Lung microvascular endothelial cell (primary cell): ENCODE measurements at places on chromosomes 7 and 10. TPM values are rescaled to one million over a fixed set of nuclear protein-coding genes. Genes with fewer than 3 reads are reported as not detected.
A peak's percentile ranks its signal among the peaks of the same experiment; 100 is the strongest.

The TMEM176A gene
- not detected in 2 replicates for total RNA-seq

The IRF5 gene
- total RNA-seq: under 0.01 TPM in 1 of 2 replicates, not detected in the other

The STK31 gene
- total RNA-seq: 0.20 and 0.22 TPM in 2 replicates

The HGF gene
- total RNA-seq: 0.20 and 0.22 TPM in 2 replicates

The ARID5B gene
- 7.8 and 16.1 TPM in 2 replicates for total RNA-seq

The TAS2R4 gene
- total RNA-seq: 0.22 and 0.40 TPM in 2 replicates

The TFPI2 gene
- total RNA-seq: 72.1 and 139 TPM in 2 replicates

The FAM25A gene
- total RNA-seq: not detected in 2 replicates

The ELFN1 gene
- total RNA-seq: under 0.01 and 0.44 TPM in 2 replicates

The GFRA1 gene
- 5.7 and 18.5 TPM in 2 replicates for total RNA-seq

The KCND2 gene
- total RNA-seq: under 0.01 and 0.20 TPM in 2 replicates

The ASB10 gene
- total RNA-seq: not detected in 2 replicates

DNA sequence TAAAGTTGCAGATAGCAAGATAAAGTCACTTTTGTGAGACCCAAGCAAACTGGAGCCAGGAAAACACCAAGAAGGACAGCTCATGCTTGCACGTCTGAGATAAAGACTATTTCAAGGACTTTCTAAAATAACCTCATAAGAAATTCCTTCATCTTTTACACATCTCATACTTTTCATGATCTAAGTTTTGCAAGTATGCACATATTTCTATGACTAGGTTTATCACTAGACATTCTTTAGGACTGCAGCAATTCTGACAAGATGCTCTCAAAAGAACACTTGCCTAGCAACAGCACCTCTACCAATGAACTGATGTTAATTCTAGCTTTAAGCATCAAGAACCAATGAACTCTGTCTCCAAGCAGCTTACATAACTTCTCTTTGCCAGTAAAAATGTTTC, 457.6 kb downstream of the SEMA3D start:
- DNase-seq: no peak

- DNase-seq: peak; percentile 59
Measured at GRCh38 chr7:95772298-95772770, at the start of gene DYNC1I1. Gene DYNC1I1, plus strand, starts transcription at chr7:95772554. Its CDS starts 32,176 bp downstream, at chr7:95804730.

DNA sequence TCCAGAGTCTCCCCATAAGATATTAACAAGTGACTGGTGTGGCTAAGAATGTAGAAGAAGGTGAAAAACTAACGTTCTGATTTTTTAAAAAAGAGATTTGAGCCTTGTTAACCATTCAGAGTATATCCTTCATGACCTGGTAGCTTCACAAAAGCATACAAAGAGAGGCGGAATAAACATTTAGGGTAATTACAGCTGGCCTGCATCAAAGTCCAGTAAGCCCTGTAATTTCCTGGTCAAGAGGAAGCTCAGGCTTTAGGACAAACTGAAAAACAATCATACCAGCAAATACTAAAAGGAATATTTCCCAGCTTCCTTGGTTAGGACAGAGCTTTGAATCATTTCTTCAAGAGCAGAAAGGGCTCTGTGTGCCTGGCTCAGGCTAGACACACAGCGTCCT, 165.2 kb downstream of the COBL start:
- no peak for DNase-seq

DNA sequence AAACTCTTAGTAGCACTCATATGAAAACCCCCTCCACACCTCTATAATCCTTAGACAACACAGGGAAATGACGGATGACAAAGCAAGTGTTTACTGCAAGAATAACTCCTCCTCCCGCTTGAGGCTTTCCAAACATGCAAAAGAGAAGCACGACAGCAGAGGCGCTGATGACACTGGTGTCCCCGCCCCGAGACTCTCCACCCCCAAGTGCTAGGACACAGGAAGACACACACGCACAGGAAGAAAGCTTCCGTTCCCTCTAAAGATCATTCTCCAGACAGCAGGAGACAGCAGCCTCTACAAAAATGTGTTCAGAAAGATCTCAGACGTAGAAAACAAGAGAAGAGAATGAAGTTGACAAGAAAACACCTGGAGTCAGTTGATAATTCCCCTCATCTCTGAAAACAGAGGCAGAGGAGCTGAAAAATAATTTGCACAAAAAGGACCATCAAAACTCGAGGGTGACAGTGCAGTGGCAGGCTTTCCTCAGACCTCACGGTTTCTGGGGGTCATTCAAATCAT, 90.2 kb downstream of the DLG5 start:
- peak; percentile 76 for DNase-seq

GRCh38 chr7:106451171-106451570, 166.4 kb upstream of the NAMPT start:
- no peak for DNase-seq

DNA sequence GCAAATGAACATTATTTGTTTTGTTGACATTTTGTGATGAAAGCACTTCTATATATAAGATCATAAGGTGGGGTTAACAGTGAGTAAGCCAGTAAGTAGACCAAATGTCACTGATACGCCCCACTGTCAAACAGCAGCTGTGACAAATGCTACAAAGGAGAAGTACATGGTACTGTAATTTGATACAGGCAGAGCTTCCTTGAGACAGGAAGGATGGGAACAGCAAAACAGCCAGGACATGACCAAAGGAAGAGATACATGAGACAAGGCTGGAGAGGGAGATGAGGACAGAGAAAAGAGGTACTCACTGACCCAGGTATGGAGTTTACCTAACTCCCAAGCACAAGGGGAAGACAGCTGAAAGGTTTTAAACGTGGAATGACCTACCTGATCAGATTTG, 127.0 kb downstream of the SRPK2 start:
- peak; percentile 20 for DNase-seq

GRCh38 chr7:5559576-5560240, 136.1 kb upstream of the TNRC18 start:
- DNase-seq: no peak

DNA sequence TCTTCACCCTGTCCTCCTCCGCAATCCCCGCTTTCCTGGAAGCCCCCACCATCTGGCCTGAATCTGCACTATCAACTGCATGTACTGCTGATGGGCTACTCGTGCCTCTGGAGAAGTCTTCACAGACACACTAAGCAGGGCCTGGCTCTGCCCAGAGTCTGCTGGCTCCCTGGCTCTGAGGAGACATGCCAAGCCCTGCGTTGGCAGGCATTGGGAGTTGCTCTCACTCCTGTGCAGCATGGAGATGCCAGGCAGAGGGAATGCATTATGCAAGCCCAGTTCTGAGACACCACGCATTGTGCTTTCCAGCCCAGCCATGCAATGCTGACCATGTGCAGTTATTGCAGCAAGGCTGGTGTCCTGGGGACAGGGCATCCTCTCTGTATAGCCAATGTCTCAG, 314.6 kb downstream of the CXCL12 start:
- DNase-seq: no peak

DNA sequence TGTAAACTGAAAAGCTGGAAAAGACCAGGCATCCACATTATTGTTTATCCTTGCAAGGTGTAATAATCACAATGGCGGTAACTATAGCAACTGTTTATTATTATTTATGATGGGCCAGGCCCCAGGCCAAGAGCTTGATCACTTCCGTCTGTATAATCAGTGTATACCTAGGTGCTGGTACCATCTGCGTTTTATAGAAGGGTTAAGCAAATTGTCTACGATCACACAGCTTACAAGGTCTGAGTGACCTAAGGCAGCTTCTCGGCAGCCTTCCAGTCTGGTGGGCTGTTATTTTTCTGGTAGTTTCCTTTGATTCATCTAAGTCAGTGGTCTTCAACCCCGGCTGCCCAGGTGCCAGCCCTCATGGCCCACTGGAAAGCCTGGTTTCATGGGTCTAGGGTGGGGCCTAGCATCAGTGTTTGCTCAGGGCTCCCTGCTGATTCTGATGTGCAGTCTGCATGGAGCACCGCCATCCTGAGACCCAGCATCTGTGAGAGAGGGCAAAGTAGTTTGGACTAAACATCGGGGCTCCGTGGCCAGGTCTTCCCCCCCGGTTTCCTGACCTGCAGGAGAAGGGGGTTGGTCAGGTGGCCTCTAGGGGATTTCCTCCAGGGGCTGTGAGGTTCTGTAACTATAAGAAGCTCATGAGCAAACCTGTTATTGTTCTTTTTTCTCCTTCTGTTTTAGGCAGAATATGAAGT, 146.4 kb downstream of the RGS10 start:
- DNase-seq: no peak

- peak; percentile 57 for DNase-seq
Measured at GRCh38 chr10:99619090-99619800, 994 bp downstream of the SLC25A28 start.

DNA sequence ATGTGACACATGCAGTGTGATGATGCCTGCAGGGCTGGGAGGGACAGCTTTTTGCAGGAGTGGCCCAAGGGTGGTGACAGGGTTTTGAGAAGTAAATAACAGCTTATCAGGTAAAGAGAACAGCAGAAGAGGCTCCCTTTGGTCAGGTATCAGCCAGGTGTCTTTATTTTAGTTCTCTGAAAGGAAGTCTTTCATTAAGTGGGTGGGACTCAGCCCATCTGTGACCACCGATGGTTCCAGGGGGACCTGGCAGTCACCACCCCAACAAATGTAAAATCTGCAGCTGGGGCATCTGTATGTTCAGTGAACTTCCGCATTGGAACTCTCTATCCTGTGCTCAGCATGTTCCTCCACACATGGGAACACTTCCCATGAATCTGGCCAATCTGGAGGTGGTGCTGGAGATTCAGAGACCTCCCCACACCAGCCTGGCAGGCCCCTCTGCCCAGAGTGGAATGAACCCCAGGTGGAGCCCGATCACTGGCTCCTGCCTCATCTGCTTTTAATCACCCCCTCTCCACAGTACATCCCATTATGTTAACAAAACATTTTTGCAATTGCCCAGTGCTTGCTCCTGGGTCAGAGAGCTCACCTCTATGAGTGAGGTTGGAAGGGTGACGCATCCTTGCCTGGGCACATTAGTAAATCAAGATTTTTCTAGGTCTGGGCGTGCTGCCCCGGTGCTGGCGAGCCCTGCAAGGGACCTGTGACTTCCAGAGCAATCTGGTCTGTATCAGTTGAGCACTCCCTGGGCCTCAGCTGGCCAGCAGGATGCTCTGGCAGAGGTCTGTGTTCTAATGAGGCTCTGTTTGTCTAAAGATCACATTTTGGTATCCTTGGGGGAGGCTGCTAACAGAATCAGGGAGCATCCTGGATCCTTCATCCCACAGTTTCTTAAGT, 140.4 kb upstream of the GDF10 start:
- DNase-seq: no peak

- no peak for DNase-seq
Measured at GRCh38 chr7:7911369-7912123, 57.0 kb upstream of the GLCCI1 start.

GRCh38 chr7:82481499-82482097, 38.0 kb upstream of the CACNA2D1 start:
- peak; percentile 56 for DNase-seq

DNA sequence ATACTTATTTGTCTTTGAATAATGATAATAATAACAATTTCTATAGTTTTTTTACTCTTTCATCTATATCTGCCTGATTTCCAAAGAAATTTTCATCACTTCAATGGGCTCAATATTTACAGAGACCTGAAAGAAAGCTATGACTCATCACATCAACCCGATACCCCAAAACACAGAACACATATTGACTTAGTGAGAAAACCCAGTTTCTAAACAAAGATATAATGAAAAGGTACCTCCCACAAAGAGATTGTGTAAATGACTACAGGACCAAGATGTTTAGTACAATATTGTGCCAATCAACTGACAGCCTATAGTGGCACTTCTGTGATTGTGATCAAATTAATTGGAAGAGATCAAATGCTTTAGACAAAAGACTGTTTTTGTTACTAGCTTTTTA, 133.9 kb downstream of the PCDH15 start:
- no peak for DNase-seq

DNA sequence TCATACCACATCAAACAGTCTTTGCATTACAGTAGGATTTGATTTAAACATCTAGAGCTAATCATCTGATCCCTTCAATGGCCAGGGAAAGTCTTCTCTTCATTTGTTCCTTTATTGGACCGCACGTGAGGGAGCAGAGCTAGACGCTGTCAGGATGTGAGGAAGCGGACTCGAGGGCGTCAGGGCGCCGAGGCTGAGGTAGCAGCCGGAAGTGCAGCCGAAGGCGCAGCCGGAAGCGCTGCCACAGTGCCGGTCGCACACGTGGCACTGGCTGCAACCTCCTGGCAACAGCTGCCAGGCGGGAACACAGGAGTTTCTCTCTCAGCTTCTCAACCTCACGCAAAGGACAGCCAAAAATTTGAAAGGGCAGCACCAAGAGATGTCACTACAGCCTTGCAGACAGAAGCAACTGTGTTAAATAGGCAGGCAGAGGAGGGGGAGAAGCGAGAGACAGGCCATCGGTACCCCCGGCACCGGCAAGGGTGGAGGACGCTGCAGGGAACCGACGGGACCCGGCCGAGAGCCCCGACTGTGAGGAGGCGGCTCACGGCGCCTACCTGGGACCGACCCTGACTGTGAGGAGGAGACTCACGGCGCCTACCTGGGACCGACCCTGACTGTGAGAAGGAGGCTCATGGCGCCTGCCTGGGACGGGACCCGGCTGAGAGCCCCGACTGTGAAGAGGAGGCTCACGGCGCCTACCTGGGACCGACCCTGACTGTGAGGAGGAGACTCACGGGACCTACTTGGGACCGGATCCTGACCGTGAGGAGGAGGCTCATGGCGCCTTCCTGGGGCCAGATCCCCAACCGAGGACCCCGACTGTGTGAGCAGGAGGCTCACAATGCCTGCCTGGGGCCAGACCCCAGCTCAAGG, 32.3 kb downstream of the VIPR2 start:
- DNase-seq: no peak

GRCh38 chr10:72821606-72822005, 71.9 kb upstream of the OIT3 start:
- no peak for DNase-seq

GRCh38 chr10:61081301-61081700, 137.3 kb upstream of the RHOBTB1 start:
- no peak for DNase-seq

DNA sequence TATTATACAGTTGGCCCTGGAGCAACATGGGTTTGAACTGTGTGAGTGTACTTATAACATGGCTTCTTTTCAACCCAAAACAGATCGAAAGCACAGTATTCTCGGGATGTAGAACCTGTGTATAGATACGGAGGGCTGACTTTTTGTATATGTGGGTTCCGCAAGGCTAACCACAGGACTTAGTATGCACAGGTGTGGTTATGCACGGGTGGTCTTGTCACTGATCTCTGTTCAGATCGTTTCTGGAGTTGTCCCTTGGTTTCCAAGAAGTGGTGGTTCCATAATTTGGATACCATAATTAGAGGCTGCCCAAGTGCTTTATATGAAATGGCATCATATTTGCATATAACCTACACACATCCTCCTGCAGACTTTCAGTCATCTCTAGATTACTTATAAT, 10.9 kb upstream of the BHLHA15 start:
- no peak for DNase-seq

DNA sequence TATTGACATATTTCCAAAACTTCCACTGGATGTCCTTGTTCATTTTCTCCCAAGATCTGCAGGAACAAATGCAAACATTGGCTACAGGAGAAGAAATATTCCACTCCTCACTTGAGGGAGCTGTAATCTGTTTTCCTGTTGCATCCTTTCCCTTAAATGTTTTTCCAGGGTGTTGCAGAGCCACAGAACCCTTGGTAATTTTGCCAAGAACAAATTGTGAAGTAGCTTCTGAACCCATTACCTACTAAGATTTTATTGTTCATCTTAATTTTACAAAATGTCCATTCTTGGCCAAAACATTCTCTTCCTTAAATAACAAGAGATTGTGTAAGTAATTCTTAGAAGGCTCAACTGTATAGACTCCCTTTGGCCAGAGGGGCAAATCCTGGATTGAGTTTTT, 177.0 kb downstream of the GNAT3 start:
- DNase-seq: no peak
